Stimulated activated CD8-positive, alpha-beta memory T cell treated with anti-CD3 and anti-CD28 coated beads, Interleukin-15, amount 100 ng/mL, for 4 hours (primary cell): ENCODE measurements at places on chromosomes 3 and 15.

GRCh38 chr15:33188159-33188558 lies 6.4 kb downstream of the FMN1 start:
- no peak for DNase-seq

DNA sequence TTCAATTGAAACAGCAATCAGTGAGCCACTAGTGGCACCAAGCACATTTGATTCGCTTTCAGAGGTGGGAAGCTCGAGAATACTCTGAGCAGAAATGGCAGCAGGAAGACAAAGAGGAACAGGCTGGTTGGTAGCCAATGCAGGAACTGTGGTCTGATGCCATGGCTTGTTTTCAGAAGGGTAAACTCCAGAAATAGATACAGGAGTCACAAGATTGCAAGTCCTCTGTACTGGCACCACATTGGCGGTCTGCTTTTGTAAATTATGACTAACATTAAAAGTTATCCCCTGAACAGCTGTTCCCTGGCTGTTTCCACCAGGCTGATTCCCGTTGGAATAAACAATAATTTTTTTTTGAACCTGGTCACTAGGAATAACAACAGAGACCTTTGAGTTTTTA lies 35.5 kb downstream of the USF3 start:
- no peak for DNase-seq

DNA sequence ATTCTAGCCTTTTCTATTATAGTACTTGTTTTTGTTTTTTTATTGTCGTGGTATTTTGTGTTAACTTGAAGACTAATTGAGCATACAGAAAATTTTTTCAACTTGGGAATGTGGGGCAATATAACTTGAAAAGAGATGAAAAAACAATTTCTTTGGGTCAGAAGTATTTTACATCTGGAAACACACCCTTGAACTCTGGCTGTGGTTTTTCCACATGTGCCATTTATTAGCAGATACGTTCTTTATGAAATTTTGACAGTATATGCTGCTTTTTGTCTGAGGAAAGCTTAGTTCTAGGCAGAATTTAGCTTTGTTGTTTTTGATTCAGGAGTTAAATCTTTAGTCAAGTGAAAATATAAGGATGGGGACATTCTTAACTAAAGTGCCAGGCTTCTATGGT lies 44.7 kb downstream of the TCF12 start:
- no peak for DNase-seq

- no peak for DNase-seq
These were observed 644.9 kb upstream of the DPPA4 start for GRCh38 chr3:109982201-109982600.

DNA sequence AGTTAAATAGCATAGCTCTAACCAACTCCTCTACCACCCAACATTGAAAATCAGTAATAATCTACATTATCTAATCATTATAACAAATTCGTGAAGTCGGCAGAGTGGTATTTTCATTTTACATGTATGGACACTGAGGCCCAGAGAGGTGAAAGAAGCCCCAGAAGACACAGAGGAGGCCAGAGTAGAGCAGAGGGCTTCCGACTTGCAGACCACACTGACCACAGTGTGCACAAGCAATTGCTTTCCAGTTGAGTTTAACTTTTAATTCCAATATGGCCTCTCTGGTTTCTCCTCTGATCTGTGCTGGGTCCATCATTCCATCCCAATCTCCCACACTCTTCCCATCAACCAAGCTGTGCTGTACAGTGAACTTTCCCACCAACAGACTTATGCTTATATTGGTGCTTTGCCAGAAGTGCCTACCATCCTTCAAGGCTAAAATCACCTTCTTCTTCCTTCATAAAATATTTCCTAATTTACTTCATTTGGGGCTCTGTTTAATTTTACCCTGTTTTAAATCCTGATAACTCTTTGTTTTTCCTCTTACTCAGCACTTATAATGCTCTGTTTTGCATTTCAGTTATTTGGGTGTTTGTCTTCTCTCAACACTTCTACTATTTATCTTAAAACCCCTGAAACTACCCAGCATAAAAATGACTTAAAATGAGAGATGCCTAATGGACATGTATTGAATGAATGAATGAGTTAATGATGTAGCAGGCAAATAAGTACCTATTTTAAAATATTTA lies 81.8 kb upstream of the TNFSF10 start:
- DNase-seq = no peak

- DNase-seq = no peak
These were observed 68.5 kb upstream of the ATP13A5 start for GRCh38 chr3:193446965-193447602.

DNA sequence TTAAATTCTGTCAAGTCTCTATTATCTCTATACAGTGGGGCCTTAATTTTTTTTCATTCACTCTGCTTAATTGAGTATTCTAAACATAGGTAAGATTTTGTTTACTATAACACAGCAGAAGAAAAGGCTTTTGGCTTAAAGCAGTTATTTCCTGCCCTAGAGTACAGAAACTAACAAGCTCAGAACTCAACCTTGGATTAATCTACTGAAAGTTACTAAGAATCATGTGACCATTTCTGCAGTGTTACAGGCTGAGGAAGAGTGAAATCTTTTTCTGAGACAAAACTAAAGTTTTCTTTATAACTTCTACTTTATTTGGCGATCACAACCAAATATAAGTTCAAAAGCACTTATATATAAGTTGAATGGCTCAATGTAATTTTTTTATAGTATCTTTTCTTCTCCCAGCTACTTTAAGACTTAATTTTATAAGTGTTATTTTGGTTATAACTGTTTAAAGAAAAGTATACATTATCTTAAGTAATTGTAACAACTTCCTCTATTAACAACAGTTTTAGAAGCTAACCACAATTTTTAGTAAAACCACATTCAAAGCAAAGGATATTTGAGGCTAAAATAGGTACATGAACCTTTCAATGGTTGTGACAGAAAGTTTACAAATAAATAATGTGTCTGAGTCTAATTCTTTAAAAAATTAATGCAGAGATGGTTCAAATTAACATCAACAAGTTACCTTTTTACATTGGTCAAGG lies 240.6 kb upstream of the NAALADL2 start:
- no peak for DNase-seq

GRCh38 chr3:67540198-67540894 lies 114.1 kb downstream of the SUCLG2 start:
- no peak for DNase-seq
